CD4-positive, alpha-beta T cell treated with Interleukin-6 at 100 ng/mL for 8 hours (primary cell): ENCODE measurements at places on chromosomes 6 and 20.

DNA sequence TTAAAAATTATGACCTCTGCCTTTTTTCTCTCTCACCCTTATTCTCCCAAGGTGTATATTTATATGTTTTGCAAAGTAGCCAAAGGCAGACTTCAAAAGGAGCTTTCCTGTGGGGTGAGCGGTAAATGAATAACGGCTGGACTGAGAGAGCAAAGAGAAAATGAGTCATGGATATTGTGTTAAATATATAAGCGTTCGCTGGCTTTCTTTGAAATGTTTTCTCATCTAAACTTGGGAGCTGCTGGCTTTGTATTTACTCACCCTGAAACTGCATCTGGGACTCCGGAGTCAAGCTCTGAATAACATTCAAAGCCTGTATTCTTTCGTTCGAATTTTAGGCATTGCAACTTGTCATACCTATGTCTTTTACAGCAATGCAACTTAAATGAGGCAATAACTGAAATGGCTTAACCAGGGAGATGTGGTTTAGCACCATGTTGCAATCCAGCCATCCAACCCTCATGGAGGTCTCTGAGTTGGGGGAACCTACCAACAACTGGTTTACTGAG lies 32.0 kb downstream of the ATXN1 start:
- no peak for DNase-seq

DNA sequence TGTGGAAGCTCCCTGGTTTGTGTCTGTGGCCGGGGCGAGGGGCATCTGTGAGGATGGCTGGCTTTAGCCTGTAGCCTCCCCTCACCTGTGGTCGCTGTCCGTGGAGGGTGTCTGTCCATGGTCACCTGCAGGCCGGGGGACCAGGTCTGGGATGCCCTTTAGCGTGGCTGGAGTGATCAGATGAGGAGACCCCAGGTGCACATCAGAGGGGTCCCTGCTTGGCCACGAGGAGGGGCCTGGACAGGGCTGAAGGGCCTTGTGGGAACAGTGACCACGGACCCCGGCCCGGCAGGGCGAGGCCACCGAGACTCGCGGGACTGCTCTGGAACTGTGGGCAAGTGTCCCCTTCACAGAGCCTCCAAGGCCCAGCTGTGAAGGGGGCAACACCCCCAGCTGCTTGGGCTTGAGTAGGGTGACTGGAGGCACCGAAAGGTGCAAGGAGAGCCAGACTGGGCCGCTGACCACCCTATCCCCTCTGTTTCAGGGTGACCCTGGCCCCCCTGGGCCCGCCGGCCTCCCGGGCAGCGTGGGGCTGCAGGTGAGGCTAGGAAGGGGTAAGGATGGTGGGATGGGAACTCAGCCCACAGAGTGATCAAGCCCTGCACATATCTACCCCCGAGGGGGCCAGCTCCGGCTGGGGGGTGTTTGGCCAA lies 8.6 kb downstream of the COL9A3 start:
- DNase-seq, result no peak

GRCh38 chr6:125749865-125750691 lies 646 bp downstream of the HEY2 start:
- no peak for DNase-seq

- no peak for DNase-seq
Observed at GRCh38 chr20:45322952-45323383, 14.9 kb upstream of the MATN4 start.

GRCh38 chr6:56445818-56446217 lies 196.9 kb downstream of the DST start:
- DNase-seq, result no peak

DNA sequence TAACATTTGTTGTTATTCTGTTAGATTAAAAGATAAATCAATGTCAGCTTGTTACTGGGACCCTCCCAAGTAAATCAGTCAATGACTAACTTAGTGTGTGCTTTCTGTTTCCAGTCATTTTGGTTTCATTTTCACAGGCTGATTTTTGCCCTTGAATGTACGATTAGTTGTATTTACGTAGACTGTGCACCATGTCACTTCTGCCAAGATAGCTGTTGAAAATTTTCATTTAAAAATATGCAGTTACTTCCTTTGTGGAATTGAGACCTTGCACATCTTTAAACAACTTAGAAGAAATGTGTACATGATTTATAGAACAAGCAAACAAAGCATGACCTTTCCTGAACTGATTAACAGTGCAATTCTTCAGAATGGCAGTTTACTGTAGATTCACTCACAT lies 944.8 kb upstream of the CITED2 start:
- no peak for DNase-seq

DNA sequence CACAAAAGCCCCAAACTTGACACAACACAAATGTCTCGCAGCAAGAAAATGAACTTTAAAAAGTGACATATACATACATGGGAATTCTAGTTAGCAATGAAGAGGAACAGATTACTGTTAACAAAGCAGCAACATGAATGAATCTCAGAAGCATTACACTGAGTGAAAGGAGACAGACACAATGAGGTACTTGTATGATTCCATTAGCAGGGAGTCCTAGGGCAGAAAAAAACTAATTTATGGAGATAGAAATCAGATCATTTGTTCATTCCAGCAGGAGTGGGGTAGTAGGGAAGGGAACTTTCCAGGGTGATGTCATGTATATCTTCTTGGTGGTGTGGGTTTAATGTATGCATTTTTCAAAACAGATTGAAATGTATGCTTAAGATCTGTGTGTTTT lies 524.4 kb downstream of the KIF16B start:
- DNase-seq, result no peak

DNA sequence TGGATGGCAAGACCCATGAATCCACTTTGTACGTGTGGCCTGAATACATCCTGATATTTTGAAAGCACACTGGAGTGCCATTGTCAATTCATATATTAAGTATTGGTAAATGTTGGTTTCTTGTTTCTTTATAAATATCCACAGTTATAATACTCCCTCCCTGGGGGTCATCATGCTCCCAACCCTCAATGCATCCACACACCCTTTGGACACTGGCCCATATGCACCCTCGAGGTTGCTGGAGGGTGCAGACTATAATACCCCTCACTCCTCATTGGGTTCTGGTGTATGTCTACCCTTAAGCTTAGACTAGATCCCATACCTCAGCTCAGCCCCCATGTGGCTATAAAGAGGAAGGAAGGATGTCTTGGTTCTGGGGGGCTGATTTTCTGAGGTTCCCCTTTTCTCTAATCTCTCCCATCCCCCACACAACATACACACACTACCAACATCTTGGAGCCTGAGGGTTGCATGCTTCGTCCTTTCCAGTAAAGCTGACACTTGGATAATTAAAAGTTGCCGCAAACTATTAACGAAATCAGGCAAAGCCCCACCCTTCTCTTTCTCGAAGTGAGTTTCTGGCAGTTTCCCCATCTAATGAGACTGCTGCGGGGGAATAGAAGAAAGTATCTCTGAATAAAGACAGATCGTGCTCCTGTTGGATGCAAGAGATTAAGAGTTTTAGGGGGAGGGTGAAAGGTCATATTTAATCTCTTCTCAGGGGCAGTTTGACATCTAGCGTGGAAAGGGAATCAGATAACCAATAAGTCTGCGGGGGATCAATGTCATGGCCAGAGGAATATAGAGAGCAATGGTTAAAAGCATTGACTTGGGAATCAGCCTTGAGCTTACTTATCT lies 7.4 kb downstream of the PIM1 start:
- no peak for DNase-seq
